ENCODE measurements at places on chromosomes 11 and 22. TPM values are rescaled to one million over a fixed set of nuclear protein-coding genes. Genes with fewer than 3 reads are reported as not detected.

Gene APOBEC3B
- not detected for total RNA-seq

Gene C11orf54
- 28.4 TPM for total RNA-seq

DNA sequence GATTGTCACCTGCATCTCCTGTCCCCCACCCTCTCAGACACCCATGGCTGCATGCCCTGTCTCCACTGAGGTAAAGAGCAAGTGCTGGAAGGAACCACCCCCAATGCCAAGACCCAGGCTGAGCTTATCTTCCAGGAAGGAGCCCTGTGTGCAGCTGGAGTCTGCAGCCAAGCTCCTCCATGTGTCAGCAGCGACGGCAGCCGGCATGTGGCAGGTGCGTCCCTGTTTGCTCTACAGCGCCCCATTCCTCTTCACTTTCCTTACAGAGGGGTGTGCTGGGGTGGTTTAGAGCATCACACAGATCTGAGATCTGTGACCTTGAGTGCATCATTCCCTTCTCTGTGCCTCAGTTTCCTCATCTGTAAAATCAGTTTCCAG lies 7.7 kb upstream of the MN1 start:
- DNase-seq: no peak

DNA sequence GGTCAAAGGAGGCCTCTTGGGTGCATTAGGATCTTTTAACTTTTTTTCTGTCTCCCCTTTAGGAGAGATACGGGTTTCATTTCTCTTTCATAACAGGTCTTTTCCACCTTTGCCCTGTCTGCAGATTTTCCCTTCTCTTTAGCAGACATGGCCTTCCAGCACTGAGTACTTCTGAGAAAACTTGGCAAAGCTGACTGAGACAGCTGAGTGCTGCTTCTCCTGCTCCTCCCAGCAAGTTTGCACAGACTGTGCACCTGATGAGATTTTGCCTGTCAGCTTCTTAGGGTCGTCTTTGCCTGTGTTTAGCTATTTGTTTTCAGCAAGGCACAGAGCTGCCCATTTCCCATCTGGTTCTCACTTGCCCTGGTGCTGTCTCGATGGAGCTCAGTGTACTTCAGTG lies 87.5 kb upstream of the TBCEL start:
- DNase-seq: no peak

DNA sequence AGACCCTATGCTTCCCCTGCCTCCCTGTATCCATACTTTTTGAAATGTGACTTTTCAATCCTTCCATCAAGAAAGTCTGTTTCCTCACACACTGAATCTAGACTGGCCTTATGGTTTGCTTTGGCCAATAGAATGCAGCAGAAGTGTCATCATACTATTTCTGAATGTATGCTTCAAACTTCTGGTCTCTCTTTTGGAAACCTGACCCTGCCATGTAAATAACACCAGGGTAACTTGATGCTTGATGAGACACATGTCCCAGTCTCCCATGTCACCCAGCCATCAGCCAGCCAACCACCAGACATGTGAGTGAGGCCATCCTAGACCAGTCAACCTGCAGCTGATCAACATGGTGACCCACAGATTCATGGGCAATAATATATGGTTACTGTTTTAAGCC lies 29.7 kb upstream of the CAVIN3 start:
- DNase-seq: no peak

- no peak for DNase-seq
Observed at GRCh38 chr11:19924716-19925115, 212.1 kb downstream of the NAV2 start.

DNA sequence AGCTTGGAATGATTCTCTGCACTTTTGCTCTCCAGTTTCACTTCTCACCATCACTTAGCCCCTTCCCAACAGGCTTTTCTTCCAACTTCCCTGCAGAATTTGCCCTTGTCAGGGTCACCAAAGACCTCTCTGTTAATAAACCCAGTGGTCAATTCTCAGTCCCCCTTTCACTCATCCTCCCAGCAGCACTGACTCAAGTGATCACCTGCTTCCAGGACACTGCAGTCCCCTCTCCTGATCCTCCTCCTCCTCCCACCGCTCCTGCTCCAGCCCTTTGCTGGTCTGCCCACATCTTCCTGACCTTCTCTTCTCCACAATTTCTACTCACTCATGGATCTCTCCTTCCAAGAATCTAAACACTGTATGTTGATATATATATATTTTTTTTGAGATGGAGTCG lies 57.9 kb downstream of the SHISAL1 start:
- DNase-seq: no peak

DNA sequence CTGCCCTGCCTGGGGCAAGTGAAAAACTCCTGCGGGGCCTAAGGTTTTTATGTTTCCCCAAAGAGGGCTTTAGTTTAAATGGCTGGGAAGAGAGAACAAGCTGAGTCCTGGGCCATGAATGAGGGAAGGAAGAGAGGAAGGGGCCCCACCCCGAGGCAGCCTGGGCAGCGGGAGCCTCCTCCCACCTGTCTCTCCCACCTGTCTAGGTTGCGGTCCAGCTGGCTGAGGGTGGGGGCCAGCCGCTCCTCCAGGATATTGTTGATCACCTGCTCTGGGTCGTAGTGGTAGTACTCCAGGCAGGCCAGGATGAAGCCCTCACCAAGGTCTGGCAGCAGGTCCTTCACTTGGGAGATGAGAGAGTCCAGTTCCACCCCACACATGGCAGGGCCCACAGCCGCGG lies 34.6 kb downstream of the UQCR10 start:
- no peak for DNase-seq
